ENCODE measurements at places on chromosomes 4 and X.

GRCh38 chrX:136619899-136620505, 28.0 kb upstream of the CD40LG start:
- DNase-seq, result no peak

- no peak for DNase-seq
Measured at GRCh38 chr4:123869286-123870215, 473.0 kb downstream of the SPRY1 start.

GRCh38 chr4:94304365-94304971, 38.2 kb downstream of the HPGDS start:
- DNase-seq, result peak; percentile 6

DNA sequence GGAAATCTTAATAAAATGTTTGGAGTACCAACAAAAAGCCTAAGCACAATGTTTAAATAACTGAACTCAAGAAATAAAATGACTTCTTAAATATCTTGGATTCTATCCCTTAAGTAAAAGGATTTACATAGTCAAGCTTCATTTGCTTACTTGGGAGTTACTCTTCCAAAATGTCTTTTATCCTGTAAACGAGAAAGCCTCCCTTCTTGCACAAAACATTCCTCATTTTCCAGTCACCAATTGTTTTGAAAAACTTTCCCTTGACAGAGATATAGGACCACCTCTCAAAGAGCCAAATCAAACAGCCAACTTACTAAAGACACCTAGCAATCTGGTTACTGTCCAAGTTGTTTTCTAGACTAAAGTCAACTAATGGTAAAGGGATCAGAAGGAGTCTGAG, 18.6 kb downstream of the PDGFC start:
- no peak for DNase-seq

- no peak for DNase-seq
Measured at GRCh38 chr4:74539044-74539790, 94.3 kb downstream of the AREG start.

DNA sequence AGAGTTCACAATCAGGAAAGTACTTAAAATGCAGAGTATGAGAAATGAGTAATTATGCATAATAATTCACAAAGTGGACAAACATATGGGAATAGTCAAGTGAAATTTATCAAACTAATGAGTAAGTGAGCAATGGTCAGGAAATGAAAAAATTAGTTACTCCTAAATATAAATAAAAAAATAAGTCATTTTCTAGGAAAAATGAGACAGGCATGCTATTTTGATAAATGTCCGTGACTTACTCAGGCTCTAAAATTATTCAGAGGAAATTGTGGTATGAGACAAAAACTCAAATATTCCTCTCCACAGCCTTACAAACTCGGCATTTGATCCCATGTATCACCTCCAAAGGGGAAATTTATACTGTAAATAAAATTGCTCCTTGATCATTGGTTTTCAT, 181.2 kb downstream of the COX18 start:
- DNase-seq, result no peak

- no peak for DNase-seq
Measured at GRCh38 chr4:2186133-2186864, 55.6 kb downstream of the HAUS3 start.
